ENCODE measurements at places on chromosomes 3 and 15.

GRCh38 chr3:179348325-179349013 lies 960 bp downstream of the MFN1 start:
- DNase-seq: peak; percentile 40

GRCh38 chr3:52431459-52432223 lies 13.3 kb downstream of the SEMA3G start:
- DNase-seq: no peak

- no peak for DNase-seq
Measured at GRCh38 chr3:124345845-124346244, 353.9 kb upstream of the ROPN1 start.

- DNase-seq: no peak
Measured at GRCh38 chr3:9109568-9109914, 139.9 kb downstream of the SRGAP3 start.

DNA sequence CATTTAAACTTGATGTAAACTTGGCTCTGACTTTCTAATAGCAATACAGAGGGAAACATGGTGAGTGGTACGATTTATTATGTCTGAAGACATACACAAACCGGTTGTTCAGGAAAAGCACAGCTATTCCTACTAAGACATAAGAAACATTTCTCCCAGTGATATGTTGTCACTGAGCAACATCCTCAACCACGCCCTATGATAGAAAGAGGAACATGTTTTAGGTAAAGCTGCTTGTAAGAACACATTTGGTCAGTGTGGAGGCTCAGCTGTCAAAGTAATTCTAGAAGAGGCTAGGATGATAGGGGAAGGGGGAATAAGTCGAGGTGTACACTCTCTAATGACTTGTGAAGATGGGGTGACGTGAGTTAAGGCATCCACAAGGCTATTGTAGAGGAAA lies 42.7 kb upstream of the B3GNT5 start:
- peak; percentile 17 for DNase-seq

DNA sequence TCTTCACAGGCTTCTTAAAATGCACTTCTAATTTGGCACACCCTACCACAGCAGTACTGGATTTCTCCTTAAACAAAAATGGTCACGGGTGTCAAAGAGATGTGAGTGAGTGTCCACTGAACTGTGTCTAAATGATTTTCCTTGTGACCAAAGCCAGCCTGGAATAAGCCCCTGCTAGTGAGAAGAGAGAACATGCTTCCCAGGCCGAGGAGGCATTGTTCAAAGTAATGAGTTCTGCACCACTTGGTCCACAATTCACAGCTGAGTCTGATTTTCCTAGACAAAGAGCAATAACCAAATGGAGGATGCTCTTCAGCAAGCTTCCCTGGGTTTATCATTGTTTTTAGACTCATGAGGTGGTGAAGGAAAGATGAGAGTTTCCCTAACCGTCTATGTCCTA lies 3.8 kb downstream of the PLCH1 start:
- no peak for DNase-seq

DNA sequence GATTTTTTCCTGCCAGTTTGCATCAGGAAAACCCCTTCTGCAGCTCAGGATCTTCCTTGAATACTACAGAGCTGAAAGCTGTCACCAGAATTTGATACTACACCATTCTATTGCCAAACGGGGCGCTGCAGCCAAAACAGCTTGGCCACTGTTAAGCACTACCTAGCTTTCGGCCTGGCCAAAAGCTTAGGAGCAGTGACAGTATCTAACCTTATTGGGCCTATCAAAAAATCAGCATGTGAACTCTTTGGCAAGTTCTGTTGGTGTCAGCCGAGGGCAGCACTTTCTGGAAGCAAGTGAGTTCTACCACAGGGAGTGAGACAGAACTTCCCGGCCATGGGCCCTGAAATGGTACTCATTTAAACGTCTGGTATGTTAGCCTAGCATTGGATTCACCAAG lies 16.1 kb upstream of the GYG1 start:
- DNase-seq: no peak

- no peak for DNase-seq
Measured at GRCh38 chr3:135495891-135496290, 469.6 kb upstream of the PPP2R3A start.

- DNase-seq: no peak
Measured at GRCh38 chr15:87767516-87767915, 489.0 kb downstream of the NTRK3 start.

DNA sequence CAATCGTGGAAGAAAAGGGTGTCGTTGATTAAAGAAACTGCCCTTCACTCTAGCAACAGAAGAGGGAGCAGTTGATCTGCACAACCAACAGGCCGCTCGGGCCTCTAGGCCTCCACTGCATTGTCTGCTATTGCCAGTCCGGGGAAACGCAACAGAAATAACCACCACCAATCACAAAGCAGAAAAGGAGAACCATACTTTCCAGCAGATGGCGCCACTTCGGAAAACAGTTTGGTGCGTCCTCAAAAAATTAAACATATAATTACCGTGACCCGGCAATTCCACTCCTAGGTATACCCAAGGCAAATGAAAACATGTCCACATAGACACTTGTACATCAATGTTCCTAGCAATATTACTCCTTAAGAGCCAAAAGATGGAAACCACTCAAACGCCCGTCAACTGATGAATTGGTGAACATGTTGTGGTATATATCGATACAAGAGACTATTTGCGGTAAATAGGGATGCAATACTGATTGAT lies 154.1 kb downstream of the TJP1 start:
- DNase-seq: peak; percentile 89

- no peak for DNase-seq
Measured at GRCh38 chr3:45126730-45127129, 19.4 kb downstream of the CDCP1 start.

DNA sequence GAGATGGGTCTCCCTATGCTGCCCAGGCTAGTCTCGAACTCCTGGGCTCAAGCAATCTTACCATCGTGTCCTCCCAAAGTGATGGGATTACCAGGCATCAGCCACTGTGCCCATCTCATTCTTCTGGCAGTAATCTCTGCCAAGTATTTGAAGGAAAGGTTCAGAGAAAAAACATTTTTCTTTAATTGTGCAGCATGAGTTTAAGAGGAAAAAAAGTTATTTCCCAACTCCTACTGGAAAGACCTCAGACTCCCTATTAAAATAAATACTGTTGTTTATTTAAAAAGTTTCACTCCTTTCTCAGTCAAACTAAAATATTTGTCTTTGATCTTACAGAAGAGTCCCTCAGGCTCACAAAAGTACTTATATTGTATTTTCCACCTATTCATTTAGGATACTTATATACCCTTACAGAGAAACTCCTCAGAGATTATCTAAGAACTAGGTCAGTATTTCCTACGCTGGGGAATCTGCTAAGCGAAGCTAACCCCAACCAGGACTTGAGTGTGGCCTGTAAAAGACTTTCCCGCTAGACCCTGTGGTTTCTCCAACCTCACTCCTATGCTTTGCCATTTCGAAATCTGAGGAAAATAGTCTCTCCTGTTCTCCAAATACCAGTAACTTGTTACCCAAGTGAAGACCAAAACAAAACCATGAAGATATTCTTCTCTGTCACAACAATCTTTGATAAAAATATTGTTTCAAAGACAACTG lies 28.7 kb downstream of the WWTR1 start:
- DNase-seq: no peak

GRCh38 chr3:94066506-94067500 lies 3.9 kb downstream of the NSUN3 start:
- no peak for DNase-seq

DNA sequence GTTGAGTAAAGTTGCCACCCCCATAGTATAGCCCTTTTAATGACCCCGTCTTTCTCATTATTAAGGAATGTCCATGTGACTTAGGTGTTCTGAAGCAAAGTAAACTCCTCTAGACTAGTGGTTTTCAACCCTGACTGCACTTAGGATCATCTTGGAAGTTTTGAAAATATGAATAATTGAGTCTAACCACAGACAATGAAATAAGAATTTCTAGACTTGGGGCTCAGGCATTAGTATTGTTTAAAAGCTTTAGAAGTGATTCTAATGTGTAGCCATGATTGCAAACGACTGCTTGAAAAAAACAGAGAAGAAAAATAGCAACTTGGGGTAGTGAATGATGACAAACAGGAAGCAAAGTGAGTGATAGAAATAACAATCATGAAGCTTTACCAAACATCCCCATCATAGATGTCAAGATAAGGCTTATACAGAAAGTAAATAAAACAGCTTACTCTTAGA lies 35.0 kb downstream of the ALCAM start:
- DNase-seq: no peak

- no peak for DNase-seq
Measured at GRCh38 chr15:59398220-59398619, 25.5 kb upstream of the MYO1E start.

GRCh38 chr15:73843787-73844186 lies 29.6 kb upstream of the TBC1D21 start:
- DNase-seq: no peak

GRCh38 chr3:189773056-189773455 lies 141.9 kb downstream of the TP63 start:
- no peak for DNase-seq

GRCh38 chr15:66169023-66169422 lies 84.5 kb downstream of the MEGF11 start:
- no peak for DNase-seq

DNA sequence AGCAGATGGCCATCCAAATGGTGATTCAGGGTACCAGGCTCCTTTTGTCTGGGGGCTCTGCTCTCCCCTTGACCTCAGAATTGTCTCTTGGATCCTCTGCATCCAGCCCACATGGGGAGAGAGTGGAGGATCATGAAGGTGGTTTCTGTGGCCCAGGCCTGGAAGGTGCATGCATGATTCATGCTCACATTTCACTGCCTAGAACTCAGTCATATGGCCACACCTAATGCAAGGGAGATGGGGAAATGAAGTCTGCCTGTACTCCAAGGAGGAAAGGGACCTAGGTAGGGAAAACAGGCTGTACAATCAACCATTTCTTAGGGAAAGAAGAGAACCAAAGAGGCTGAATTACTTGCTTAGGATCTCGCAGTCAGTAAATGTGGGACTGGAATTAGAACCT lies 15.1 kb downstream of the HRG start:
- DNase-seq: no peak

GRCh38 chr15:88651136-88651732 lies 12.4 kb downstream of the ISG20 start:
- no peak for DNase-seq

GRCh38 chr15:35693886-35694285 lies 147.9 kb upstream of the DPH6 start:
- no peak for DNase-seq

- DNase-seq: no peak
Measured at GRCh38 chr3:49906073-49906743, 2.5 kb upstream of the MST1R start.

- no peak for DNase-seq
Measured at GRCh38 chr3:167148136-167148535, 232.0 kb downstream of the ZBBX start.

GRCh38 chr3:69855436-69856162 lies 116.3 kb downstream of the MITF start:
- peak; percentile 46 for DNase-seq

DNA sequence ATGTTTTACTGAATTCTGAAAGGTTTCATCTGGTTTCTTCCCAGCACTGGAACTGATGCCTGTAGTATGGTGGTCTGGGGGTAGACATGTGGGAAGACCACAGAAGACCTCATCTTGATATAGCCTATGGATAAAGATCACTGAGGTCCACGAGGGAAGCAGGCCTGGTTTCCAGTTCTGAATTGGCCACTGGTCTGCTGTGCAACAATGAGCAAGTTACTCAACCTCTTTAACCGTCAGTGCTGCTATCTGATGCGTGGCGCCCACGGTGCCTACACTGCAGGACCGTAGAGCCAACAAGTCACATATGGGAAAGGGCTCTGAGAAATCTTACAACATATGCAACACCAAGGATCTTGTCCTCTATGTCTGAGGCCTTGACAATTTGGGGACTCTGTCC lies 13.3 kb downstream of the TLE3 start:
- DNase-seq: no peak

DNA sequence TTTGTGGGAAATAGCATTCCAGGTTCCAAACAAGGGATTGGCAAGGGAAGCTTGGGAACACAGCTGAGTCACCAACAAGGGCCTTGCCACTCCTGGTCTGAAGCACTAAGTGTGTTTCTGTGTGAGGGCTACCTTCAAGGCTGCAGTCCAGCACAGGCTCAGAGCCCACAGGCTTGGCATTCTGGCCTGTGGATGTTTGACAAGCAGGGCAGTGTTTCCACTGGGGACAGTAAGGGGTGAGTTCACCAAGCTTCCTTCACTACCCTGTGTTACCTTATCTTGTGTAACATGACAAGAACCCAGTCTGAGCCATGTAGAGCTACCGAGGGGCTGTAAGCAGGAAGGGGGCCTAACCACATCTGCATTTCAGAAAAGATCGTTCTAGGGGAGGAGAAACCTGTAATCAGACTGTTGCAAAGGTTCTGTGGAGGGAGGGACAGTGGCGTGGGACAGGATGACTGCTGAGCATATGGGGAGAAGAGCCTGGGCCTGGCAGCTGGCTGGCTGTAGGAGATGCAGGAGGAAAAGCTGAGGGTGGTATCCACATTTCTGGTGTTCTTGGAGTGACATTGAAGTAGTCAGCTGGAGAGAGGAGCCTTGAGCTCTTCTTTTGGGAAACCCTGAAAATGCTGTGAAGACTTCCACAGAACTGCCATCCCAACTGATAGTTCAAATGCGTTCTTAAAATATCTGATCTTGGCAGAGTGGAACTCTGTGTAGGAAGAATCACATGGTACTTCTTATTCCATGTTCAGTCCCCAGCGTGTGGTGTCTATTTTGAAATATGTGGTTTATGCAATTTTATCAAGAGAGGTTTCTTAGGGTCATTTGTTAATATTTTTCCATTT lies 61.3 kb downstream of the CTDSPL start:
- no peak for DNase-seq

DNA sequence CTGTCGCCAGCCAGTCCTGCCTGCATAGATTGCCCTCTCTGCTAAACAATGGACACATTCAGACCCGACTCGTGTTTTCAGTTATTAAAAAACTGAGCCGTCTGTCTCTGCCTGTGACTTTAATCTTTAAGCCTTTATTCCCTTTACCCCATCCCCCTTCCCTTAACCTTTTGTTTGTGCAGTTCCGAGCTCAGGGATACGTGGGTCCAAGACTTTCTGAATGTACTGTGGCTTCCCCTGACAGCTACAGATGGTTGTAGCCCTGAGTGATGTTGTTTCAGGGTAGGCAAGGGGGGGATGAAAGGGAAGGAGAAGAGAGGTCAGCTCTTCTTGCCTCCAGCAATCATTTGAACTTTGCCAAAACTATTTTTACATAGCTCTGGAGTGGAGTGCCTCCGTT lies 44.6 kb downstream of the EEFSEC start:
- no peak for DNase-seq

GRCh38 chr15:99546441-99547100 lies 19.2 kb upstream of the MEF2A start:
- no peak for DNase-seq

DNA sequence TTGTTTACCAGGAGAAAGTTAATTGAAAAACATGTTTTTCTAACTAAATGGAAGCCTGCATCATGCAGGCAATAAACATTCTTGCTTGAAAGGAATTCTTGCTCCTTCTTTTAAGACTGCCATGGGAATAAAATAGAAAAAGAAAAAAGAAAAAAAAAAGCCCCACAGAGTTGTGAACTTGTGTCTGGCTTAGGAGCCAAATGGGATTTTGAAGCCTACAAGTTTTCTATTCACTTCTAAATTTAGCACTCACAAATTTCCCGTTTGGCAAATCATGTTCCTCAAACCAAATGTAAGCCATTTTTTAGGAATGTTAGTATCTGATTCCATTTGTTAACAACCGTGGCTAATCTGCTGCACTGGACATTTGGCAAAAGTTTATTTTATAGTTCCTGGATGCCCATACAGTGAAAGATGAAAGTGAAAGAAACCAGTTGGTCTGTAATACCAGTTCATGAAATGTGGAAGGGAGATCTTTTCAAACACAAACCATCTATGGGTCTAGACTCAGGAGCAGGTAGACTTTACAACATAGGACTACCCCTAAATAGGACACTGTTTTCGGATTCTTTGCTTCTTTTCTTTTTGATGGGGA lies 133.8 kb upstream of the GMNC start:
- no peak for DNase-seq

Measured in trophoblast cell (in vitro differentiated cells and primary cell).